ENCODE measurements at places on chromosomes 12 and 14.
A peak's percentile ranks its signal among the peaks of the same experiment; 100 is the strongest.

DNA sequence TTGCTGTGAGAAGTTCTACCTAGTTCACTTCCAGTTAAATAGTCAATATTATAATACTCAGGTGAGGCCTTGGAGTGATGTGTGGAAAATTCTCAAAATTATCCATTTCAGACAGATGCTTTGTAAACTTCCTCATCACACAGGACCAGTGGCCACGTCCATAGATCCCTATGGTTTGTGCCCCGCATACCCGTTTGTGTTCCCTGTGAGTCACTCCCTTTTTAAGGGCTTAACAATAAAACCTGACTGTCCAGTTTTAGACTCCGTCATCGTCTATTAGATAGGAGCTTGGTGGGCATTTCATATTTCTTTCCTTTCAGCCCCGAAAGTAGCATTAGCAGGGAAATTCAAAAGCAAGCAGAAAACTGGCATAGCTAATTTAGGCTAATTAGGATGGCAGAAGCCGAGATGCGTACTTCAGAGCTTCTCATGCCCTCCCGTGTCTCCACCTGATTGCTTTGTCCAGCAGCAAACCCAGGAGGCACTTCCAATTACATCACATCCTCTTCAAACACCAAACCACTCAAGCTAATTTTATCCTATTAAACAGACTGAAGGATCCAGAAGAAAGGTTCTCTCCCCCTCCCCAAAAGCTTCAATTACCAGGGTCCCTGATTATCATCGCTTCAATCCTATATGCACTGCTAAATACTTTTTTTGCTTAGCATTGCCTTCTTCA is 186.6 kb upstream of the OTX2 start:
- DNase-seq = no peak

DNA sequence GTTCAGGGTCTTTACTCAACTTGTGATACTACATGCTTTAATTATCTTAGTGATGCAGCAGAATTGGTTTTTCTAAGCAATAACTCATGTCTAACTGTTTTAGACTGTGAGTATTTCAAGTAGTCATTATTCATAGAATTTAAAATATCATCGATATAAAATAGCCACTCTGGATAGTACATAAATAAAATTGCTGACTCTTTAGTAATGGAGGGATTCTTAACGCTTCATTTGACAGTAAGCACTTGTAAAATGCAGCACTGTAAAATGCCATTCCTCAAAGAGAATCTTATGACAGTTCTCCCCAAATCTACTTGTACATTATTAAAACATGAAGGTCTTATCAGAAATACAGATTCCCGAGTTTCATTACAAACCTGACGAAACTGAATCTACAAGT is 262.8 kb upstream of the LRFN5 start:
- no peak for DNase-seq

- DNase-seq = no peak
Observed at GRCh38 chr14:90999299-90999698, 61.1 kb downstream of the RPS6KA5 start.

DNA sequence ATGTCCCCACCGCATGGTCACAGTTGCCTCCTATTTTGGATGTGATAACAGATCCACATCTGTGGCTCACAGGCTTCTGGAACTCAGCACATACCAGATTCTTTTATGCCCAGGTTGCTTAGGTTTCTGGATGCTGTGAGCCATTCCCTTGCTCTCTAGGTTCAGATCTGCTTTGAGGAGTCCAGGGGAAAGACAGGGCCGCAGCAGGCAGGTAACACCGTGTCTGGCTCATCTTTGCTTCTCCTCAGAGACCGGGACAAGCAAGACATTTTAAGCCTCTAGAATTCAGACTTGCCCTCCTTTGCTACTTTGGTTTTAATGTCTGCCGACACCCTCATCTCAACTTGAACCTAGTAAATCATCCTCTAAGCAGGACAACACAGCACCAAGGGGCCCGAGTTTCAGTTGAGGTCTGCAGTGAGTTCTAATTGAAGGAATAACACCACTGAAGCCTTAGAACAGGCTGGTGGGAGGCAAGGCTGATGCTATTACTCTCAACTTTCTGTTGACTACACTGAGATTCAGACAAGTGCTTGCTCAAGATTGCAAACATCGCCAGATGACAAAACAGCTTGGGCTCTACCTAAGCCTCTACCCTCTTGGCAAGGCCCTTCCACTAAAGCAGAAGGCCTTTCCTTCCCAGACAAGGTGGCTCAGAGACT is 55.3 kb downstream of the MDM2 start:
- no peak for DNase-seq

GRCh38 chr12:15001733-15002382 is 29.0 kb downstream of the PDE6H start:
- DNase-seq = no peak

GRCh38 chr14:60815371-60815770 is 80.8 kb downstream of the MNAT1 start:
- no peak for DNase-seq

GRCh38 chr12:60070552-60070951 is 474.7 kb downstream of the SLC16A7 start:
- DNase-seq = no peak

DNA sequence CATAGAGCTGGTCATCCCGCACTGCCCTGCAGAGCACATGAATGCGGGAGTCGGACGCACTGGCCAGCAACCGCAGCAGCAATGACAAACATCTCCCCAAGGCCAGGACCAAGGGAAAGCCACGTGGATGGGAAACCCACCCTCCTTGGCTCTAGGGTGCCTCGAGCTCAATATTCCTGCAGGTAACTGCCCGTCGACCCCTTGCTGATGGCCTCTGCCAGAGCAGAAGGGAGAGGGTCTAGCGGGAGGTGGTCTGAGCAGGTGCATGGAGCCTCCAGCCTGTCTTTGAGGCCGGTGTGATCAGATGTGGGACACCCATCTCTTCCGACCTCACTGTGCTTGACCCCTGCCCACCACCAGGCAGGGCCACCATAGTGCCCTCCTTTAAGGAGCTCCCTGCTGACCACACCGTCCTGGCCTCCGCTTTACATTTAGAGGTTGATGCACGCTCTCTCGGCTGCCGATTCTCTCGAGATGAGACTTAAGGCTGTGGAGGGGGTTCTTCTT is 89.7 kb downstream of the PIWIL1 start:
- DNase-seq = no peak

DNA sequence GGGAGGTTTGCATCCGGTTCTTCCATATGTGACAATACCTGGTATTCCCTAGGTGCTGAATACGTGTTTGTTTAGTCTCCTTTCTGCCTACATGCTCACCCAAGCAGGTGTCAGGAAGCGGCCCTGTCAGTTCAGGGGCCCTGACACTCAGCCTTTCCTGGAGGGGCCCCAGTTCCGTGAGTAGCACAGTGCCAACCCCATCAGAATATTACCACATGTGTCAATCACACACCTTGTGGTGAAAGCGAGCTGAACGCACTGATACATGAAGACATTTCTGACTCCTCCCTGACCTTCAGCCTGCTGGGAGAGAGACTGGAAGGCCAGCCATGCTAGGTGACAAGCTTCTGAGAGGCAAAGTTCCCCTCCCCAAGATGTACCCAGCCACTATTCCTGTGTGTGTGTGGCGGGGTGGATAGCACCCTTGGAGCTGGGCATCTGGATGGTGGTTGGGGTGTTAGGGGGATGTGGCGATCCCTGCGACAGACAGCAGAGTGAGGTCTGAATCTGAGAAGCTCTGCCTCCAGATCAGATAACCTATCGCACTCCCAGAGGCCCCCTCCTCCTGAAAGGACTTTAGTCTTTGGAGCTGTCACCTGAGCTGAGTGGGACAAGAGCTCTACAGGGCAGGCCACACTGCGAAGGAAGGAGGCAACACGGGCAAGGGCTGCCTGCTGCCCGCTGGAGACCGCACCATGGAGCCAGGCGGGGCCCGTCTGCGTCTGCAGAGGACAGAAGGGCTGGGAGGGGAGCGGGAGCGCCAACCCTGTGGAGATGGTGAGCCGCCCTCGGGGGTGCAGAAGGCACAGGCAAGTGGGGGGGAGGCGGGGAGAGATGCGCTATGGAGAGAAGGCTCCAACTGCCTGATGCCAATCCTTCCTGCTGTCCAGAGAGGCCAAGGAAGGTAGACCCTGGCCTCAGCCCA is at the start of gene SOAT2:
SOAT2 (plus strand) TSS at position 604 of the 925 bp plus-strand sequence; CDS start at position 696, 92 bp downstream.
- no peak for DNase-seq

GRCh38 chr12:106070147-106070546 is 68.6 kb downstream of the NUAK1 start:
- no peak for DNase-seq

DNA sequence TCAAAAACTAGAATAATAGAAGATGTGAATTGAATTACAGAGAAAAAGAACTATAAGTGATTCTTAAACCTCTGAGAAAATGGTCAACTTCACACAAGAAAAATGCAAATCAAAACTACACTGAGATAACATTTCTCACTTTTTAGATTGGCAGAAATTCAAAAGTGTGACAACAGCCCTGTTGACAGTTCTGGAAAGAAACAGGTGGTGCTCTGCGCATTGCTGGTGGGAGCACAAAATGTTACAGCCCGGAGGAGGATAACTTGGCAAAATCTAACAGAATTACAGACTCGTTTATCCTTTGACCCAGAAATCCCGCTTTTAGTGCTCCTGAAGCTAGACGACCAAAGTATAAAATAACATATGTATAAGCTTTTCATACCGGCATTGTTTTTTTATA is 222.5 kb upstream of the CNTN1 start:
- no peak for DNase-seq

- DNase-seq = no peak
Observed at GRCh38 chr12:125079648-125080645, 14.7 kb downstream of the AACS start.

GRCh38 chr14:34873589-34874385 is 1.4 kb downstream of the BAZ1A start:
- peak; percentile 76 for DNase-seq

GRCh38 chr14:105093038-105093430 is 27.8 kb upstream of the GPR132 start:
- DNase-seq = peak; percentile 38

DNA sequence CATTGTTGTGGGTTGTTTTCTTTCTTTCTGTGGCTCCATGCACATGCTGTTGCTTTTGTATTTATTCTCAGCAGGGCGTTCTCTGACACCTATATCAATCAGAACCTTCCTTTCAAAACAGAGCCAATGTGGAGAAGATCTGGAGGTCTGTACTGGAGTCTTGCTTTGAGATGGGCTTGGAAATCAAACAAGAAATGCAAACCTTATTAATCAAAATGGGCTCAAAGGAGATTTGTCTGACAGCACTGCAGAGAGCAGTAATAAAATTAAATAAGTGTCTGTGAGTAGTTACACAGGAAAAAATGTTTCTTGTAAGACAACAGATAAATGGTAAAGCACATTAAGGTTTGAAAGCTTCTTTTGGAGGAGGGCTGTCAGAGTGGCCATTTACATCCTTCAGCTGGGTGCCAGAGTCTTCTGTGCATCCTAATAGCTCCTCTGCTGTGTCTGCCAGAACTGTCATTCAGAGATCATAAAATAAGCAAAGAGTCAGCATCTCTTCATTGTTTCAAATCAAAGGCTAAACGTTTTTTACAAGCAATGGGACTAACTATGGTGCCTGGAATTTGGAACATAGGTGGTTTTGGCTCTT is 414.3 kb downstream of the NAV3 start:
- no peak for DNase-seq

- peak; percentile 14 for DNase-seq
Observed at GRCh38 chr12:12376646-12377448, 20.0 kb downstream of the BORCS5 start.

DNA sequence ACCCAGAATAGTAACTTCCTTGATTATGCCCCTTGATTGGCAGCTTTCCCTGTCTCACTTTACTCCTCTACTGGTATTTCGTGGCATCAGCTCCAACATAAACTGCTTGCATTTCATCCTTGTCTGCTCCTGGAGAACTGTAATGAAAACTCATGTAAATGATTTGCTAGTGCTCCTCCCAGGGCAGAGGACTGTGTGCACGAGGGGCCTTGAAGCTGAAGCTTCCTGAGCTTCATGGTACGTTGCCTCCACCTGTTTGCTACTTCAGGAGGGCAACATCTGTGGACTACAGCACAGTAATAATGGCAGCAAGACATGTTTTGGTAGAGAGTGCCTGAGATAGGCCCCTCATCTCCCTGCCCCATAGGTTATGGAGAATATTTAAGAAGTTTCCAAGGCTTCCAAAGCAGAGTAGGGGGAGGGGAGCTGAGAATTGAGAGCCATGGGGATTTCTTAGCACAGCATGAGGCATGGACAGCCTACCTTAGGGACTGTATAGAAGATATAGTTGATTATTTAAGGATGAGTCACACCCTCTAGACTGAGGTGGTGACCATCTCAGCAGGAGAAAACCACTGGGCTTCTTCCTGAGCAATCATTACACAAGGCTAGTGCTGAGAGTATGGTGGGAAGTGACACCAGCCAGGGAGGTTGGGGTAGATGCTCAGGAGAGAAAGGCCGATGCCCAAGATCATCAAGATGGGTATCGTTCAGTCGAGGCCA is 29.5 kb downstream of the CCDC198 start:
- no peak for DNase-seq

DNA sequence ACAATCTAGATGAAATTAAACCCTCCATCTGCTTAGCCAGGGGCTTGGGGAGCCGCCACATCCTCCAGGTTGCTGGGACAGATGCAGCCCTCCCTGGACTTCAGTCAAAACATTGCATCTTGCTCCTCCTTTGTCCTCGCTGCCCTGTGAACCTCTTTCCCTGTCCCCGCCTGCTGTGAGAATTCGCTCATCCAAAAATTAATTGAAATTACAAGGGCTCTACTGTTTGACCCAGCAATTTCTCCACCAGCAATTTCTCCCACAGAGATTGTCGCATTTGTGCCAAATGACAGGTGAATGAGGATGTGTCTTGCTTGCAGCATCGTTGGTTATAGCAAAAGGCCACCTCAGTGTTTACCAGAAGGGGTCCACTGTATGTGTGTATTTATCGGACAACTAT is 5.0 kb upstream of the POP5 start:
- DNase-seq = no peak

GRCh38 chr14:23950411-23951135 is 3.0 kb upstream of the DHRS4 start:
- no peak for DNase-seq

DNA sequence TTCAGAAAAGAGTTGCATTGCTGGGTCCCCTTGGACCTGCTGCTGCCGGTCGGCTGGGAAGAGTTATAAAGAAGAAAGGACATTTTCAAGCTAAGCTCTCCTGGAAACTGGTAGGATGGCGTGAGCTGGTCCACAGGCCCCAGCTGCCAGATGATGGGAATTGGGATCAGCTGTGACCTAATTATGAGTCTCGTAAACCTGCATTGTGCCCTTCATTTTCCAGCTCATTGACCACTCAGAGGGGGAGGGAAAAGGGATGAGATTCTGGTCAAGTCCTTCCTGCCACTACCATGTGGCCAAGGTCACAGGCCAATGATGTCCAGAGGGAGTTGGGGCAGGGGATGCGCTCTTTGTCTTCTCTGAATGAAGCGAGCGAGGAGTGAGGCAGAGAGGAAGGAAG is 320.9 kb downstream of the NRXN3 start:
- DNase-seq = no peak
